ENCODE measurements at places on chromosomes 7 and 10. TPM values are rescaled to one million over a fixed set of nuclear protein-coding genes. Genes with fewer than 3 reads are reported as not detected.

The SPDYE2B gene
- not detected for total RNA-seq

The SUN3 gene
- total RNA-seq = not detected

The SHH gene
- not detected for total RNA-seq

The SFTPA2 gene
- total RNA-seq = not detected

The CDNF gene
- 0.56 TPM for total RNA-seq

The PNLIP gene
- not detected for total RNA-seq

The TAS2R3 gene
- 0.74 TPM for total RNA-seq

The RAB18 gene
- total RNA-seq = 44.4 TPM

The INMT gene
- 0.05 TPM for total RNA-seq

The ZNF503 gene
- total RNA-seq = 1.2 TPM

The ODAD2 gene
- total RNA-seq = 3.8 TPM

The ZKSCAN1 gene
- total RNA-seq = 42.6 TPM

The ABCB4 gene
- 0.14 TPM for total RNA-seq

The BICC1 gene
- 2.6 TPM for total RNA-seq

The EPDR1 gene
- 1.7 TPM for total RNA-seq

The ANKRD2 gene
- 1.1 TPM for total RNA-seq

The CLDN3 gene
- total RNA-seq = 1.4 TPM

The AEBP1 gene
- 12.9 TPM for total RNA-seq

The CALN1 gene
- 0.17 TPM for total RNA-seq

The STK32C gene
- total RNA-seq = 6.1 TPM

The KCP gene
- 0.17 TPM for total RNA-seq

The UROS gene
- total RNA-seq = 47.1 TPM

The OPALIN gene
- not detected for total RNA-seq

The ARMH3 gene
- 9.4 TPM for total RNA-seq

The LIPN gene
- total RNA-seq = not detected

The PHYHIPL gene
- under 0.01 TPM for total RNA-seq

The HOXA13 gene
- under 0.01 TPM for total RNA-seq

The ELFN1 gene
- 1.2 TPM for total RNA-seq

The ANKRD30A gene
- total RNA-seq = not detected
